ENCODE measurements at places on chromosomes 5 and 9.

GRCh38 chr5:143201589-143201988, 201.9 kb downstream of the NR3C1 start:
- no peak for DNase-seq

DNA sequence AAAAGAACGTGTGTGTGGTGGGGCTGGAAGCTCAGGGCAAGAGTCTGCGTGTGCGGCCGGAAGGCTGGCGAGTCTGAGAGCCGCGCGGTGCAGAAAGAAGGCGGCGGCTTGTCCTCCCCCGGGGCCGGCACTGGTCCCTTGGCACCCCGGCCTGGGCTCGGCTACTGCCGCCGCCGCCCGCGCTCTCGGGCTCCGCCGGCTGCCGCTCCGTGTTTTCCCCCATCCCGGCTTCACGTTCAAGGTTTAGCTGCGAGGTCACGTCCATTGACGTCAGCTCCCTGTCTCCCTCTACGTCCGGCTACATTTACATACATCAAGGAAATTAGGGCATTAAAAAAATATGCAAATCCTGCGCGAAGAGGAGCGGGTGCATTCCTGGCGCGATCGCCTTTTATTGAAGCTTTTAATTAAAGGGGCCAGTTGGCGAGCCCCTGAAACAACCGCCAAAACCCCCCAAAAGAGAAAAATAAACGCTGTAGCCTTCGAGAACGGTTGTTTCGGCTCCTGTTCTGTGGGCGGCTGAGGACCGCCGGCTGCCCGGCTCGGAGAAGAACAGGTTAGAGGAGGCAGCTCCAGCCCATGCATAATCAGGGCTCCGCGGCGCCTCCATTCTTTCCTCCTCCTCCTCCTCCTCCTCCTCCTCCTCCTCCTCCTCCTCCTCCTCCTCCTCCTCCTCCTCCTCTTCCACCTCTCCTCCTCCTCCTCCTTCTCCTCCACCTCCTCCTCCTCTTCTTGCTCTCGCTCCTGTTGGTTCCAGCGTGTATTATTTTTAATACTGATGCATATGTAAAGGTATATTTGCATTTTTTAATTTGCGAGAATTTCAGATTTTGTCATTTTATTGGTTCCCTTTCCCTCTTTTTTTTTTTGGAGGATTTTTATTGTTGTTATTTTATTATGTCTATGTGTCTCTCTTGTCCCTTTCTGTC, 207.0 kb downstream of the MEF2C start:
- no peak for DNase-seq

DNA sequence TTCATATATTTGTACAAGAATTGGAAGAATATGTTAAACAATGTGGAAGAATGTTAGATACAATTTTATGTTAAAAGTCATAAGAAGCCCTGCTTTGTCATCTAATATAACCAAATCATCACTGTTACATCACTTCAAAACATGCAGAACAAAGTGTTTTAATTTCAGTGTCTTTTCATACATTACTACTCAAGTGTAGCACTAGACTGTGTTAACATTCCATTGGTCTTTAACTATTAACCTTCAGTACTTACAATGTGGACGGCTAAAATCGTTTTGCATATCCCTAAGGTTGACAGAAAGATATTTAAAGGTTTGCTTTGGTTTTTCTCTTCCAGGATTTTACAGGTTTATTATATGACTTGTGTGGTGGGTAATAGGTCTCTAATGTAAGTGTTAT, 50.9 kb downstream of the VCAN start:
- DNase-seq, result no peak

- no peak for DNase-seq
Measured at GRCh38 chr5:126348855-126349635, 74.2 kb upstream of the GRAMD2B start.

GRCh38 chr9:98935071-98935505, 8.6 kb upstream of the COL15A1 start:
- DNase-seq, result no peak

GRCh38 chr5:57566914-57567313, 84.3 kb upstream of the ACTBL2 start:
- DNase-seq, result no peak

GRCh38 chr5:17314907-17315471, 97.6 kb downstream of the BASP1 start:
- no peak for DNase-seq

DNA sequence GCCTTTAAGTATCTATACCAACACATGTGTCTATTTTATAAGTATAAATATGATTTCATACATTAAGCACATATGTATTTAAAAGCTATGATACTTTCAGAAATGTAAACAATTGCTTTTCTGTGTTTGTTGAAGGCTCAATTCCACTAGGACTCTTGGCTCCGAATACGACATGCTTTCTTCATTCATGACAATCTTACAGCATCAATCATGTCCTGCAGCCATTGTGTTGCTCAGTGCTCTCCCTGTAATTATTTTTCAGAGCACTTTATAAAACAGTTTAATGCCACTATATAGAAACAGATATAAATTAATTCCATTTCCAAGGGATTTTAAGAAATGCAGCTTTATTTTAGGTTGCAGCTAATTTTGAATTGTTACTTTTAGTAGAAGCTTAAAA, 167.3 kb downstream of the TAF11L14 start:
- no peak for DNase-seq

- DNase-seq, result no peak
Measured at GRCh38 chr9:127634698-127635097, 22.6 kb downstream of the STXBP1 start.

DNA sequence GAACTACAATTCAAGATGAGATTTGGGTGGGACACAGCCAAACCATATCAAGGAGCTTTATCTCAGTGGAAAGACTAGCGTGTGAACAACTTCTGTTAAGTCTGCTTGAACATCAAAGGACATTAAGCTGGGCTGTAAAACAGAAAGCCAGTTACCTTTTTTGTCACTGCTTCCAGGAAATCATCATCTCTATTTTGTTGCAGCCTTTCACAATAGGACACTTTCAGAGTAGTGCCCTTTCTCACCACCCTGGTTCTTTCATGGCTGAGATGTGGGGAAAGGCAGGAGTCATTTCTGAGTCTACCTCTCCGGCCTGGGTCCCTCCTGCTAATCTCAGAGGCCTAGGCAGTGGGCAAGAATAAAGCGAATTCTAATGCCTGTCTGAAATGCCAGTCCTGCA, 96.2 kb upstream of the PPP1R2B start:
- DNase-seq, result no peak

DNA sequence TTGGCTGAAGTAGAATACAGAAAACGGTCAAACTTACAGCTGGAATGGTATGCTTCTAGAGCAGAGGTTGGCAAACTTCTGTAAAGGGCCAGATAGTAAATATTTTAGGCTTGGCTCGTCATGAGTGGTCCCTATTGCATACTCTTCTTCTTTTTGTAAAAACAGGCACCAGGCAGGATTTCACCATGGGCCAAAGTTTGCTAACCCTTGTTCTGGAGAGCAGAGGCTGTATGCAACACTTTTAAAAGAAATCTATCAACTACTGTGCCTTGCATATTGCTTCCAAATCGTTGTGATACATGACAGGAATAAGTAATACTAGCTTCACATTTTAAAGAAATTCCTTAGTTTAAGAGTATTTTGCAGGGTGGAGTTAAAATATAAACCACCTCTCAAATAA, 15.6 kb upstream of the COL23A1 start:
- no peak for DNase-seq

DNA sequence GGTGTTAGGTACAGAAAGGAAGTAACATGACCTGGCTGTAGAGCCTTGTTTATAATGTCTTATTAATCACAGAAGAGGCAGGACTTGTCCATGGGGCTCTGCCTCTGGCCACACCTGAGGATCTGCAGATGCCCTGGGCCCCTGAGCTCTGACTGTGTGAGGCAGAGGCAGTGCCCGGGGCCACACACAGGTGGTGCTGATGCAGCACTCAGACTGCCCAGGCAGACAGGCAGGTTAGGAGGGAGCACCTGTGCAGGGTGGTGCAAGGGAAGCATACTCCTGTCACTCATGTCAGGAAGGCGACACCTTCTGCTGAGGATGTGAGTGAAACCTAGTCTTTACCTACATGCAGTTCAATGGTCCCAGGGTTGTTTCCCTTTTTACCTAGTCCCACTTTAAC, 88.7 kb downstream of the CFAP90 start:
- DNase-seq, result no peak

DNA sequence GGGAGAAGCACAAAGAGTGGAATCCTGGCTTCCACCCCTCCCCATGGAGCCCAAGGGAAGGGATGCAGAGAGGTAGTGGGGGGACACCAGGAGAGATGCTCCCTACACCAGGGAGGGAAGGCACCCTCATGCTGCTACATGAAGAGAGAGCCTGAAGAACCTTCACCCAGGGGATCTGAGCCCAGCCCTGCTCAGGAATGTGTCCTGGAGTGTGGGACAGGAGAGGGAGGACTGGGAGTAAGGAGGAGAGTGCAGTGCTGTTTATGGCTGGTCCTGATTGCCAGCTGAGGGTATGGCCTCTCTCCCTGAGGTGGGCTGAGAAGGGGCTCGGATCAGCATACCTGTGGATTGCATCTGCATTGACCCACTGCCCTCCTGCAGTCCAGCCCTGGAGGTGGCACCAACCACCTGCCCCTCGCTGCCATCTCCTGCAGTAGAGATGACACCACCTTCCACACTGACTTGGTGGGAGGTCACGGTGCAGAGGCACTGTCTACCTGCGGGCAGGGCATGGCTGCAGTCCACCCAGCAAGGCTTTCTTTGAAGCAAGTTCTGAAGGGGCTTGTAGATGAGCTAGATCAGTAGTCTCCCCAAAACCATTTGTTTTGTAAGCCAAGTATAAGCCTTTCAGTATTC, 114.9 kb upstream of the SLC25A48 start:
- no peak for DNase-seq

- no peak for DNase-seq
Measured at GRCh38 chr5:6713274-6714225, at the start of gene TENT4A. Gene TENT4A, plus strand, starts transcription at chr5:6713432. Its CDS starts 552 bp downstream, at chr5:6713984.

DNA sequence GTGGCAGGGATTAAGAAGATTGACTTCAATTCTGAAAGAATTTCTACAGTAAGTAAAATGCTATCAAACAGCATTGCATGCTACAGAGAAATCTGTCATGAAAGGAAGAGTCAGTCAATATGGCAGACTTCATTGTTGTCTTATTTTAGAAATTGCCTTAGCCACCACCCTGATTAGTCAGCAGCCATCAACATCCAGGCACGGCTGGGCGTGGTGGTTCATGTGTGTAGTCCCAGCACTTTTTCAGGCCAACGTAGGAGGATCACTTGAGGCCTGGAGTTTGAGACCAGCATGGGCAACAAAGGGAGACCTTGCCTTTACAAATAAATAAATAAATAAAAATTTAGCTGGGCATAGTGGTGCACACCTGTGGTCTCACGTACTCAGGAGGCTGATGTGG, 46.6 kb downstream of the RMI1 start:
- no peak for DNase-seq

- no peak for DNase-seq
Measured at GRCh38 chr5:110064603-110065268, 375.0 kb downstream of the MAN2A1 start.

- DNase-seq, result no peak
Measured at GRCh38 chr9:133783331-133783731, 45.2 kb upstream of the SARDH start.

DNA sequence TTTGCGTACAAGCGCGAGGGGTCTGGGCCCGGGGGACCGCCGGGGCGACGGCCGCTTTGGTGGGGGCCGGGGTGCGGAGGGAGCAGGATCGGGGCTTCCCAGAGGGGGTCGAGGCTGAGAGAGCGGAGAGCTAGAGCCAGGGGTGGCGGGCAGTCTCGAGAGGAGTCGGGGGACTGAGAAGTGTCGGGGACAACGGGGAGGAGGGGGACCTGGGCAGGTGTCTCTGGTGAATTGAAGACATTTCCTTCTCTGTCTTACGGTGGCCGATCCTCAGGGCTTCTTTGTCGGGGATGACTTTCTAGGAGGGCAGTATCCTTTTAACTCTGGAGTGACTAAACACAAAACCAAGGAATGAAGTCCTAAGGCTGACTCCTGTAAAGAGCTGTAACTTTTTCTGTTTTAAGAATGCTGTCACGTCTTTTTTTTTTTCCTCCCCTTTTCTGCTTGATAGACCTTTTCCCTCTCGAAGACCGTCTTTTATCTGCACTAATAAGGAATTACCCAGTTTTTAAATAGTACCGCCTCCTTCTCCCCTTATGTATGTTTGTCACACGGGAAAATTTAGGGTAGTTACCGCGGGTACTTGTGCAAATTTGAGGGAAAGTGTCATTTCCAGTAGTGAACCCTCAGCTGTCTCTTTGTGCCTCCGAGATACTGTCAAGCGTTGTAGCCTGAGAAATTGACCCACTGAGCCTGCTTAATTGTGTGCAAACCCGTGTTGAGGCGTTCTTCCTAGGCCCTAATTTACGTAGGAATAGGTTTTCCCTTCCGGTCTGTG, 822 bp downstream of the DENND4C start:
- DNase-seq, result no peak

DNA sequence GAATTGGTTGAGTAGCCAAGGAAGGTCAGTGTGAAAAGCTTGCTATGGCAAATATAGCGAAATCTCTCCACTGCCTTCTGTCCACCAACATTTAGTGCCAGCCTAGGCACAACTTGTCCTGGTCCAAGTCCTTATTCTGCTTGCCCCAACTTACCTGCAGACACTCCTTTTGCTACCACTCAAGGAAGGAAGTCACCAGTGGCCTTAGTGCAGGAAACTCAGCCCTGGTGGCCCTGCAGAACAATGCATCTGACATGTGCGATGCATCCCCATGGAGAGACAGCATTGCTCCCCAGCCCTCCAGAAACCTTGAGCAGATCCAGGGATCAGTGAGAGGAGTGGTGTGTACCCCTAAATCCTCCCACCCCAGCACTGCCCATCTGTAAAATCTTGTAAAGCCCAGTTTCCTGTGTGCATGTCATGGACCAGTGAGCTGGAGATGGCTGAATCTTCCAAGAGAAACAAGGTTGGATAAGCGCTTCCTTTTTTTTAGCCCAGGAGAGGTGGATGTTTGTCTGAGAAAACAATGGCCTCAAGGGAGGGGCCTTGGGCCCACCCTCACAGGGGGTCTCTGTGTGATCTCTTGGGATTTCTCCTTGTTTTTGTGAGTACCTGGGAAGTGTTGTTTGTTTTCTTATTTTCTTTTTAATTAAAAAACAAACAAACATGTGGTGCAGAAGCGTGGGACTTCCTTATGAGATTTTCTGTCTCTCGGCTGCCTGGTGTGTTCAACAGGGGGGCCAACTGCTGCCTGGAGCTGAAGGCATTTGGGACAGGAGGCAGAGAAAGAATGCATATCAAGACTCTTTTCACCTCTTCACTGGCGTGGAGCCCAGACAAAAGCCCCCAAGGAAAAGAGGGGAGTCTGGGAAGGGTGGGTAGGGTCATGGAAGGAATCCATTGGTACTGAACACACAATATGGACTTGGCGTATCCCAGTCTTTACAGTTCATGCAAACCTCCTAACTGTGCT, 3.6 kb downstream of the FOXI1 start:
- DNase-seq, result no peak

GRCh38 chr9:89254773-89255125, 56.2 kb upstream of the CKS2 start:
- DNase-seq, result no peak

GRCh38 chr5:84303315-84303714, 81.4 kb downstream of the EDIL3 start:
- DNase-seq, result no peak

GRCh38 chr9:127426756-127427155, 2.6 kb downstream of the ZNF79 start:
- no peak for DNase-seq
